ENCODE measurements at places on chromosomes 4 and X. TPM values are rescaled to one million over a fixed set of nuclear protein-coding genes. Genes with fewer than 3 reads are reported as not detected.

DNA sequence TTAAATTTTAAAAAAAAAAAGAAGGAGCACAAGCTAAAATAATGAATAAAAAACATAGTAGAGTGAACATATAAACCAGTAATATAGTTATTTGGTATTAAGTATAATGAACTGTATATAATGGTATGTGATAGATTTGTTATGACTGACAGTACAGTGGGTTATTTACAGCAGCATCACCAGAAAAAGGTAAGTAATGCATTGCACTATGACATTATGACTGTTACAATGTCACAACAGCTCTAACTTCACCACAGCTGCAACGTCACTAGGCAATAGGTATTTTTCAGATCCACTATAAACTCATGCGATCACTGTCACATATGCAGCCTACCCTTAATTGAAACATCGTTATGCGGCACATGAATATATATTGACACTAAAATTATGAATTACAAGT, 72.5 kb downstream of the COX7B2 start:
- no peak for DNase-seq

DNA sequence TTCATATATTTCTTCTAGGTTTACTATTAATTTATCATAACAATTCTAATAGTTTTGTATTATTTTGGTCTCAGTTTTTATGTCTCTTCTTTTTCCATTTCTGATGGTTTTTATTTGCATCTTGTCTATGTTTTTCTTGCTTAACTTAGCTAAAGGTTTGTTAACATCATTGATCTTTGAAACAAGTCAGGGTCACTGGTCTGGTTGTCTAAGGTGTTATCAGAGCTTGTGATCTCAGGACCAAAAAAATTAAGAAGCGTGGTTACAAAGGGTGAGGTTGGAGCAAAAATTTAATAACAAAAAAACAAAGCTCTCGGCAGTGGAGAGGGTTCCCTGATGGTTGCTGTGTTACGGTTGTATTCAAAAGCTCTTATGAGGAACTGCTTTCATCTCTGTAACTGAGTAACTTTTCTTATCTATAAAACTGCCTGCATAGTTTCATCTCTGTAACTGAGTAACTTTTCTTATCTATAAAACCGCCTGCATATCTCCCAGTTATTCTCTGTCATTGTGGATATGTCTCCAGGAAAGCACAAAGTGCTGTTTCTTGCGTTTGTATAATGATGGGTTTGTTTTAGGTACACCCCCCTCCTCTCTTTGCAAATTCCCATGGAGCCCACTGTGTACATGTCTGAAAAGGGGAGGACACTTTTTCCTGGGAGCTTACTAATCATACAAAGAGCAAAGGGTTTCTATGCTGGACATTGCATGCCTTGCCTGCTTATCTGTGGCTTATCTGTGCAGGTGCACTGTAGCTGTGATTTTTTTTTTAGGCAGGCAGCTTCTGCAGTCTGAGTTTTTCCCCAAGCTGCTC, 62.4 kb upstream of the UGT2B15 start:
- DNase-seq = no peak

GRCh38 chr4:77310931-77311330, 153.9 kb downstream of the CCNG2 start:
- DNase-seq = no peak

Gene CDKL5
- 3.8 TPM for total RNA-seq

GRCh38 chr4:70997036-70997435, 3.6 kb downstream of the DCK start:
- no peak for DNase-seq

DNA sequence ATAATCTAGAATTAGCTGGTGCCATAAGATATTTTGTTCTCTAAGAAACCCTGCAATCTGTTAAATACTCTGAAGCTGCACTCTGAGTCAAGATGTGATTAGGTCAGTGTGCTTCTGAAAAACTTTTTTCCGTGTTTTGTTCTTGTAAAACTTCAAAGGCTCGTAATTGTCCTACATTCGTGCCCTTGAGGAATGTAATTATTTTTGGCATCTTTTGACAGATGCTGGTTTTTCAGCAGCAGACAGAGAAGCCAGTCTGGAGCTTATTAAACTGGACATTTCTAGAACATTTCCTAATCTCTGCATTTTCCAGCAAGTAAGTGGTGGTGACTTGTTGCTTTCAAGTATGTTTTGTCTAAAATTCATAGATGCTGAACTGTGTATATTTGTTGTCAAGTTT, 36.8 kb upstream of the TADA2B start:
- DNase-seq = no peak

DNA sequence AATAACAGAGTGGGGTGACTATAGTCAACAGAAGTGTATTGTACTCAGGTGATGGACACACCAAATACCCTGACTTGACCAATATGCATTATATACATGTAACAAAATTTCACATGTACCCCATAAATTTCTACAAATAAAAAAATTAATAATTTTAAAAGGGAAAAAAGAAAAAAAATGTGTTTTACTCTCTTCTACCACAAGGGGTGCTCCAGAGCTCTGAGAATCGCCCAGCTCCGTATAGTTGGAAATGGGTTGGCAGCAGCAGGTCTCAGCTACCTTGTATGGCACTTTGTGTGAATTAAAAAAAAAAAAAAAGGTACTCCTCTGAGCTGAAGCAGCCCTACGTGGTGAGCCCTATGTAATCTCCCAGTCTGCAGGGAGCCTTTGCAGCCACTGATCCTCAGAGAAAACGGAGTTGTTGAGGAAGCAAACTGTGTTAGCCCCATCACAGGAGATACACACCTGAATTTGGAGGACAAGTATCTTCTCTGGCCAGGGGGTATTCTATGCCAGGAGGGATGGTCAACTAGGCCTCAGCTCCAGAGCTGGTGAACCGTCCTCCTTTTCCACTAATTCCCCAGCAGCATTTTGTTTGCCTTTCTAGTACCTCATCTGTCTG, 17.2 kb upstream of the POLA1 start:
- no peak for DNase-seq
